ENCODE measurements at places on chromosomes 2 and 18. TPM values are rescaled to one million over a fixed set of nuclear protein-coding genes. Genes with fewer than 3 reads are reported as not detected.

GRCh38 chr2:107602801-107603200 is 223.9 kb upstream of the RGPD4 start:
- no peak for DNase-seq

Gene TM4SF20
- polyA plus RNA-seq, result 0.10 TPM

Gene POMC
- 12.5 TPM for polyA plus RNA-seq

DNA sequence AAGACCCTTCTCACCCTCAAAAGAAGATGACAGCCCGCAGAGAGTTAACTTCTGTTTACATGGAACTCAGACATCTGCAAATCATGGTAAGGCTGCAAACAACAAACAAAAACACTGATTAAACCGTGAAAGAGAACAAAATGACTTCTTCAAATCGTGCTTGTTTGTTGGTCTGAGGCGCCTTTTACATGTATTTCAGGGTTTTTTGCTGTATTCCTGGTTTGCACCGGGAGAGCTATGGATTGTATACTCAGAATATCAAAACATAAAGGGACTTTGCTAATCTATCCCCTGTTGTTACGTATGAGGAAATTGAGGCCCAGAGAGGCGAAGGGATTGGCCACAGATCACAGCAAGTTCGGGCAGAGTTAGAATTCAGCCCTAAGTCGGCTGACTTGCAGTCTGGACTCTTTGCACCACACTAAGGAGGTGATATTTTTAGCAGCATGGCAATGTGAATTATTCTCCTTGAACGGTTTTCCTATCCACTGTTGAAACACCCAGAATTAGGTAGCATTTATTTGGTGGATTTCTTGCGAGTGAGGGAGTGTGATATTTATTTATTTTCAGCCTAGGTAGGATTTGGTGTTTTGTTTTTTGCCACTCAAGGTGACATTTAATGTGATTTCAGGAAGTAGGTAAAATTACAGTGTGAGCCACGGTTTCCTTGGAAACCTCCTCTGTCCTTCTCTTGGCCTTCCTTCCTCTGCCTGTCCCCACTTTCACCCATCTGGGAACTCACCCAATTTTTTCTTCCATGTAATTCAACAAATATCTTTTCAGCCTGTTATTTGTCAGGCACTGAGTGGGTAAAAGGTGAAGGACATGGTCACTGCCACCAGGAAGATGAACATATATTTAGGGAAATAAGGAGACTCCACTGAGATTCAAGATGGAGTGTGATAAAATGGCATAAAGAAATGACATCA is 980 bp upstream of the PDE6D start:
- no peak for DNase-seq

DNA sequence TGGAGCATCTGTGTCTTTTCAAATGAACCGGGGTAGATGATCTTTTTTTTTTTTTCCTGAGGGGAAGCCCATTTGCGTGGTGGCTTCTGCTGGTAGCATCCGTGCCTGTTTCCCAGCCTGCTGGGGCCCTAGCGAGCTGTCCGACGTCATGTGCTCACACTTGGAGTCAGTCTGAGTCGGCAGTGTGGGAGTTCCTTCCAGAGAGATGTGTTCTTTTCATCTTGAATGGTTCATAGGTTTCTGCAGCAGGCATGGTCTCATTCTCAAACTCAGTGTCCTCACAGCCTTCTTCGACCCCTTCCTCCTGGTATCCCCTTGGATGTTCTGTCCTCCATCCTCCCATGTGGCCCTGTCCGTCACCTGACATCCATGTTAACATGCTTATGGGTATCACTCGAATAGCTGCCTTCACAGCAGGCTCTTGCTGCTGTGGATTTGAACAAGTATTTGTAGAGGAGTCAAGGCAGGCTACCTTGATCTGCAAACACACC is 51.0 kb downstream of the LDLRAD4 start:
- DNase-seq, result no peak

DNA sequence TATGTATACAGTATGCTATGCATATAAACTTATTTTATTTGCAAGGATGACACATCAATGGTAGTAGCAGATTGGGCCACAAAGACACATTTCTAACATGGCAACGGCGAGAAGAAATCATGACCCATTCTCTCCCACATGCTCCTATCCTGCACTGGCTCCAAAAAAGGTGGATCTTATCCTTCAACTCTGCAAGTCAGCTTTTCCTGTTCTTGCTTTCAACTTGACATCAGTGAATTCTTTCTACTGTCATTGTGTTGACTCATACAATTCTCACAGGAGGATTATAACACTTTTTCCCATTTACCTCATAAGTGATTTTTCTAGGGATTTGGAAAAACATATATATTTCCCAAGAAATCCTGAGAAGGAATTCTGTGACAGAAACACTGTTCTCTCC is 53.1 kb downstream of the ACVR1 start:
- DNase-seq, result no peak

- DNase-seq, result no peak
Observed at GRCh38 chr2:108894766-108895165, 94.3 kb downstream of the EDAR start.

- no peak for DNase-seq
Observed at GRCh38 chr2:71150082-71150816, 19.8 kb downstream of the MPHOSPH10 start.

Gene PHLPP1
- 15.5 TPM for polyA plus RNA-seq

DNA sequence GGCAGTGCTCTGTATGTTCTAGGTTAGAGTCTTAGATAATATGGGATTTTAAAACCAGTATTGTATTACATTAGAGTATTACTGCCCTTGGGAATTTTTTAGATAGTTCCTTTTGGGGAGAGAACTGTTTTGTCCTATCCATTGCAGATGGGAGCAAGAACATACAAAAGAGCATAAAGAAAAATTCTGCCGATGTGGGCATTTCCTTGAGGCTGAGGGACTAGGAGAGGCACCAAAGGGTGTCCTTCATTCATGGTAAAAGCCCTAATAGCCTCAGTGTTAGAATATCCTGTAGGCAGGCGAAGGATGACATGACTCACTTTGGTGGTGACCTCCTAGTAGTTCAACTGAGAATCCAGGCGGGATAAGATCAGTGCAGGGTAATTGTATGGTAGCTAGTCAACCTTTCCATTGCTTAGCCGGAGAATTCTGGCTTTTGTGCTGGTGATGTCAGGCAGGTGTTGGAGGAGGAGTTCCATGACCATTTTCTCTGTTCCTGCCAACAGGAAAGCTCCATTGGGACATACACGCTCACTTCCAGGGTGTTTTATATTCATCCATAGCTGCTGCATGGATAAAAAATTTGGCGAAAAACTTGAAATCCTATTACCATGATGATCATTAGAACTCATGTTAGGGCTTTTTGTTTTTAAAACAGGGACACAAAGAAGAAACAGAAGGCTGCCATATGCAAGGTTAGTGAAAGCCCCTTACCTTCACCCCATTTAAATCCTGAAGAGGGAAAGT is 28.1 kb downstream of the EPAS1 start:
- DNase-seq, result no peak

GRCh38 chr2:114010001-114010400 is 120.1 kb downstream of the ACTR3 start:
- DNase-seq, result no peak

Gene SSB
- polyA plus RNA-seq, result 206 TPM

Gene PASK
- polyA plus RNA-seq, result 26.7 TPM

- peak; percentile 70 for DNase-seq
Observed at GRCh38 chr2:5482929-5483331, 209.3 kb upstream of the SOX11 start.

Gene DYSF
- polyA plus RNA-seq, result 17.2 TPM

DNA sequence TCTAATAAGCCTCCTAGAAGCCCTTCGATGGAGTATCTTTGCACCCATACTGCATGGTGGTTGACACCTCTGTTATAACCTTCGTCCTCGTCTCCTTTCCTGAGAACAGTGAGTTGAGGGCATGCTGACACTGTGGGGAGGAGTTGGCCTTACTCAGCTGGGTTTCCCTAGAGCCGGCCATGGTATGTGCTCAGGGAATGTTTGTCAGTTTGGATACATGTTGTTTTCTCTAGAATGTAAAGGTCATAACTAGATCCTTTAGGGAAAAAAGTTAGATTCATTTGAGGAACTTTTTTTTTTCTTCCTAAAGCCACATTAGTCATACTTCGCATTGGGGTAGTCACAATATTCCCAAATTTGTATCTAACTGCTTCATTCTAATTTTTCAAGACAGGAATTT is 106.0 kb upstream of the FOSL2 start:
- no peak for DNase-seq

Gene PFN4
- 1.9 TPM for polyA plus RNA-seq

DNA sequence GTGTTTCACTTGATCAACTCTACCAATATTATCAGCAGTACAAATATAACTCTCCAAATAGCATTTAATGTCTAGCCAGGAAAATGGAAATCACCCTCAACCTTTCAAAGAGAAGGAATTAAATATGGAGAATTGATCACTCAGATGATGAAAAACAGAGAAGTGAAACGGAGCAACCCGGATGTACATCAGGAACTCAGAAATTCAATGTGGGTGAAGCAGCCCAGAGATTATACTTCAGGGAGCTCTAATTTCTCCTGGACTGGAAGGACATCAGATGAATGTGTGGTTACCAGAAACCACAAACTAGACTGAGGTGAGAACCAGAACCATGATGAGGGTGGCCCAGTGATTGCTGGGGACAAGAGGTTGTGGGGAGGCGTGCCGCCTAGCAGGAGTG is 35.5 kb upstream of the COBLL1 start:
- DNase-seq, result no peak

Gene DNAJC5G
- polyA plus RNA-seq, result 1.1 TPM

DNA sequence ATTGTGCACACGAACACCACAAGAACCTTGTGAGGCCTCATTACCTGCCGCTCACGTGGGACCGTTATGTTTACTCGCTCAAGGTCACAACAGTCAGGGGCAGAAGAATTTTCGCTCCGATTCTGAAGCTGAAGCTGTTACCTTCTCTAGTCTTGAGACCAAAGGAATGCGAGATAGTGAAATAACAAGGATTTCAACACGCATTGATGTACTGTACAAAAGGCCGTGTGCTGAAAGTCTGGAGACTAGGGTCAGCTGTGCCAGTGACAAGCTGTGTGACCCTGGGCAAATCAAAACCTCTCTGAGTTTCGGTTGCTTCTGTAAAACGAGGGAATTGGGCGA is 583 bp downstream of the NEMP2 start:
- no peak for DNase-seq

GRCh38 chr2:8118940-8119781 is 562.7 kb upstream of the ID2 start:
- DNase-seq, result no peak

Gene RAB31
- polyA plus RNA-seq, result 32.1 TPM

DNA sequence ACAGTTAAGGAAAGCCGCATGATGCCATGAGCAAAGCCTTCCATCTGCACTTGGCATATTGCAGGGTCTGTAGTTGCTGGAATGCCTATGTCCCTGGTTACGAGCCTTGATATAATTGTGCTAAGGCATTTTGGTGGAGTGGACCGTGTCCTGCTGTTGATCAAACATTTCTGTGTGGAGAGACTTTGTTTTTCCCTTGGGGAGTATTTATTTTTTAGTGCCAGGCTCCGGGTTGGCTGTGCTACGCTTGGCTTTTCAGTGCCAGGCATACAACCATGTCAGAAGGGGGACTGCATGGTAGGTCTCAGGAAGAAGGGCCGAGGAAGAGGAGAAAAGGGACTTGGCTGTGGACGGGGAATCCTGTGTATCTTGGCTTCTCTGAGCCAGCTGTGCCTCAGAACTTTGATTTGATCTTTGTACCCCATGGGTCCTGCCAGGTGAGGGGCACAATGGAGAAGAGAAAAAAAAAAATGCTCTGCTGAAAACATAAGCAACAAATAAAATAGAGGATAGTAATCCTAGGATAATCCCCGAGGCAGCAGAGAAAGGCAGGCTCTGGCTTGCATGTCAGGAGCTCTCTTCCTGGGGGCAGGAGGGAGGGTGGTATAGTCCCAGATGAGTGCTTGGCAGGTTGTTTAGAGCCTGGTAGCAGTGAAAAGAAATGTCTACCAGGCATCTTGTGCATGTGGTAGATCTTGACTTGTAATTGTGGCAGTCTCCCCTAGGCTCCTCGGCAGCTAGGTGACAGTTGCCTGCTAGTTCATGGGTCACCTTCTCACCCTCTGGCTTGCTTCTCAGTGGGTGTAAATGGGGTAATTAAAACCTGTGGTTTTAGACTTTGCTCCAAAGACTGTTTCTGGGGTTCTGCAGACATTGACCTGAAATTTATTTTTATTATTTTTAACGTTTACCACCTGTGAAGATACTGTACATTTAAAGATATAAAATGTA is 233.0 kb downstream of the NEDD4L start:
- DNase-seq, result no peak

DNA sequence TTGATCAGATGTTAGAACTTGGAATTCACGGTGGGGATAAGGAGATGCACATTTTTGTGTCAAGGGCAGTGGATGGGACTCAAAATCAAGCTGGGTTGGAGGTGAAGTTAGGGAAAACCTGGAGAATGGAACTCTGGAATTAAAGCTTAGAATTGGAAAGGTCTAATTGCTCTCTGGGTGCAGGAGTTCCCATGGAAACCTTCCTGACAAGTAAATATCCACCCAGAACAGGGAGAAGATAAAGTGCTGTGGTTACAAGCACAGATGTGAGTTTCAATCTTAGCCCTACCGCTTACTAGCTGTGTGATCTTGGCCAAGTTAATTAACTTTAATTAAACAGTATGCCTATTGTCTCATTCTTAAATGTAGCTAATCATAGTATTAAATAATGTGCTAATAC is 71.3 kb upstream of the TCF7L1 start:
- no peak for DNase-seq

Gene CFC1
- not detected for polyA plus RNA-seq

DNA sequence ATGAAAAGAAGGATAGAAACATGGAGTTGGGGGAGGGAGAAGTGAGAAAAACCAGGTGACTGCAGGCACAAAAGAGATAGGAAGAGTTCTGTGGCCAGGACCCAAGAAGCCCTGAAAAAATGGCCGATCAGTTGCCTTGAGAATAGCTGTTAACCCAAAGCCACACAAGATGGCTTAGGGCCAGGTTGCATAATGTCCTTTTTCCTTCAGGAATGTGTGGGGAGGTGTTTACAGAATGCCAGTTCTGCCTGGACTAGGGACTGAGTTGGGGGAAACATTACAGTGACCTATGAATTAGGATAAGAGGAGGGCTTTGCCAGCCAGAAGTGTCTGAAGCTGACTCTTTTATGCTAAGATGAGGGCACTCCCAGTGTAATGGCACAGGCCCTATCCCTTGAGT is 17.1 kb downstream of the FAM110C start:
- no peak for DNase-seq

GRCh38 chr2:241729868-241730267 is 4.6 kb upstream of the D2HGDH start:
- no peak for DNase-seq

GRCh38 chr2:224970311-224970710 is 72.0 kb downstream of the DOCK10 start:
- no peak for DNase-seq

Gene PDE11A
- polyA plus RNA-seq, result 8.1 TPM

DNA sequence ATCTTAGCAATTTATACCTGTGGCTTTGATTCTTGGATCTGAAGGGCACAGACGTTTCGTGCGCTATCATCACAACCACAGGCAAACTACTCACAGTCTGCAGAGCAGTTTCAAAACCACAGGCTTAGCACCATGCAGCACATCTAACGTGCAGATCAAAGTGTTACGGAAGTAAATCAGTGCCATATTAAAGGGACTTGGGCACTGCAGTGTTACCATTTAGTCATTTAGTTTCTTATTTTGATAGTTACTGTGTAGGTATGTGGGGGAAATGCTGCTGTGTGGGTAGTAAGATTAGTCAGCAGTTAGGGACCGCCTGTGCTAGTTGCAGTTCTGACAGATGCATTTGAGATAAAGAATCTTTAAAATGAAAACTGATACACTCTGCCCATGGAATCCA is 384.0 kb downstream of the NBAS start:
- DNase-seq, result no peak

Gene FBXO48
- 2.3 TPM for polyA plus RNA-seq
